Activated CD4-positive, alpha-beta T cell treated with anti-CD3 and anti-CD28 coated beads, Interleukin-2, amount 50 U/mL, for 1 hour (primary cell): ENCODE measurements at places on chromosomes 16 and 17.

DNA sequence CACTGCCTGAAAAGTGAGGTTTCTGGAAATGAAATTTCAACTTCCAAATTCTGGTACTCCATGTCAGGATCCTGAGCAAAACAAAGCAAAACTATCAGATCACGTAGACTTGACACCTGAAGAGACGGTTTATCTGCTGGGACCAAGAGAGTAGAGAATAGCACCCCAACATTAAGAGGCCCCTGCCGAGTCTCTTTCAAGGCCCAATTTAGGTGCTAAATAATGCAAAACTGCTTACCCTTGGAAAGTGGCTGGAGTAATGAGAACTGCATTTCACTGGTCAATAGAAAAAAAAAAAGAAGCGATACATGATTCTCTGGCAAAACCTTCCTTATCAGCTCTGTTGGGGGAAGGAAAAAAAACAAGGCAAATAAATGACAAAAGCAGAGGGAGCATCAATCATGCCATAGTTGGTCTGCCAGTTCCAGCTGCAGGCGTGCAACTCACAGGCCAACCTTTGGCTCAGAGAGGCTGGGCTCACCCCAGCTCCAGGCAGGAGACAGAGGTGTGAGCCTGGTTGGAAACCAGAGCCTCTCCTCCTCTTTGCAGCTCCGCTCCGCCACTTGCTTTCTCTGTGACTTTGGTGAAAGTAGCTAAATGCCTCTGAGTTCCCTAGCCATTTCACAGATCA, 595.2 kb downstream of the TOX3 start:
- no peak for DNase-seq

DNA sequence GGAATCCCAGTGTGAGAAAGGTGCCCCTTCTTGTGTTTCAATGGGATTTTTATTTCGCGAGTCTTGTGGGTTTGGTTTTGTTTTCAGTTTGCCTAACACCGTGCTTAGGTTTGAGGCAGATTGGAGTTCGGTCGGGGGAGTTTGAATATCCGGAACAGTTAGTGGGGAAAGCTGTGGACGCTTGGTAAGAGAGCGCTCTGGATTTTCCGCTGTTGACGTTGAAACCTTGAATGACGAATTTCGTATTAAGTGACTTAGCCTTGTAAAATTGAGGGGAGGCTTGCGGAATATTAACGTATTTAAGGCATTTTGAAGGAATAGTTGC, 567 bp downstream of the UBB start:
- DNase-seq, result no peak

- DNase-seq, result no peak
These were observed 68.5 kb upstream of the MED9 start for GRCh38 chr17:17408236-17408794.

GRCh38 chr17:79543531-79543930, 67.3 kb downstream of the RBFOX3 start:
- DNase-seq, result no peak

GRCh38 chr17:44331249-44331760, 6.7 kb upstream of the SLC25A39 start:
- peak; percentile 66 for DNase-seq

GRCh38 chr17:30969989-30970830, 629 bp upstream of the RNF135 start:
- DNase-seq, result no peak

GRCh38 chr16:74846714-74847113, 72.1 kb upstream of the FA2H start:
- DNase-seq, result no peak

DNA sequence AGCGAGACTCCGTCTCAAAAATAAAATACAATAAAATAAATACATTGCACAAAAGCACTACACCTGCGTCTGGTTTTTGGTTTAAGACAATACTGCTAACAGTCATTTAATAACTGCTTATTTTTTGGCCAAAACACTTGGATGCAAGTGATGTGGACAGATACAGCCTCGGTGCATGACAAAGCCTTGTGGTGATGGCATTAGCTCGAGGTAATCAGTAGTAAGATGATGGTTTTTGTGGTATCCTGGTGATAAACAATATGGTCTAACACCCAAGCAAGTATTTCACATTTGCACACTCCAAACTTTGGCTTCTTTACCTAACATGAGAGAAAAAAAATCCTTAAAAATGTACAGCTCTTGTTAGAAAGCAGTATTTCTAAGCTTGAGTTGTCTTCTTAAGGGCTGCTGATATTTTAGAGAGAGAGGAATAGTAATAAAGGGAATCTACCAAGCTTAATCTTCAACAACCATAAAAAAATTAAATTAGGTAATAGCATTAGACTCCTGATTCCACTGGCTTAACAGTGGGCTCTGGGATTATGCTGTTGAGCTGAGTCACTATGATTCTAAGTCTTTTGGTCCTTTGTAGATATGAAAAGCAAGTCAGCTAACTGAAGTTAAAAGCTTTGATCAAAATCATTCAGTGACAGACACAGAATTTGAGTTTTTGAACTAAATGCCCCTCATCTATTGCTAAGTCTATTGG, 111.1 kb downstream of the VPS53 start:
- DNase-seq, result no peak

GRCh38 chr16:24953721-24954120, 61.4 kb downstream of the ARHGAP17 start:
- DNase-seq, result no peak

DNA sequence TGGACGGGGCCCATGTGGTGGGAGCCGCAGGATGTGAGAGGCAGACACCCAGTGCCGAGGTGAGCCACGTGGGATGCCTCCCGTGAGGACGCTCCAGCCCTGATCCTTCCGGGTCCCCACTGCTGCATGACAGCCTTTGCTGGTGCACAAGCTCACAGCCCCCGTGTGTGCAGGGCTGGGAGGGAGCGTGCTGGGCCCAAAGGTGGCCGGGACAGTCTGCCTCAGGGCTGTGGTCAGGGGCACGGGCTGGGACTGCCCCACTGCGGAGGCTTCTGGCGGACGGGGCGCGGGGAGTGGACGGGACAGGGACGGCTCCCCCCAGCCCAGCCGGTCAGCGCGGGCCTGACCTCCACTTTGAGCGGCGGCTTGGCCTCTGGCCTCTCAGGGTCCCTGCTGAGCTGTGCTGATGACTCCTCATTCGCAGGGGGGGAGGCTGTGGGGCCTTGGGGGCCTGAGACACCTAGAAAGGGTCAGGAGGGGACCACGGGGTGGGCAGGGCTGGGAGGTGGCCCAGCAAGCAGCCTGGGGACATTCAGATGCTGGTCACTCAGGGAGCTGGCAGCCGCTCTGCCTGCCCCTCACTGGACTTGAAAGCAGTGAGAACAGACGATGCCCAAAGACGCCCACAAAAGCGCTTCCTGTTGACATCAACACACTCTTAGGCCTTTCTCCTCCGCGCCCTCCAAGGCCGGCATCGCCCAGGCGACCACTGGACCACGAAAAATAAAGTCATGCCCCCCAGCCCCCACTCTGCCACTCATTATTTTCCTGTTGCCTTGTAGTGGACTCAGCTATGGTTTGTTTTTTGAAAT, 9.3 kb upstream of the METRNL start:
- DNase-seq, result no peak

GRCh38 chr17:63635787-63636186, 13.6 kb downstream of the MAP3K3 start:
- no peak for DNase-seq

DNA sequence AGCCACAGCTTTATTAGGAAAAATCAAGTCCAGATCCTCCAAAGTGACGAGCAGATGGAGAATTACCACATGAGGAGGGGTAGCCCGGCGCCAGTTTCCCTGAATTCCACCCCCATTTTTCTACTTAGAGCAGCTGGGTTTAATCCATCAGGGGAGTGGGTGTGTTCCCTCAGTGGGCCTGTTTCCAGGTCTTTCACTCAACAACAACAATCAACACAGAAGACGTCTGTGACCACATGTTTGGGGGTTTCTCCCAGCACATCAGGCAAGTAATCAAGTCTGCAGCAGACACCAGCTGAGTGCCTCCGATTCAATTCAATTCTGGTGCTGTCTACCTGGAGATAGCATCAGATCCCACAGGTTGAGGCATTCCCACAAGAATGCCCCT, 6.8 kb downstream of the SLC6A2 start:
- DNase-seq, result no peak

DNA sequence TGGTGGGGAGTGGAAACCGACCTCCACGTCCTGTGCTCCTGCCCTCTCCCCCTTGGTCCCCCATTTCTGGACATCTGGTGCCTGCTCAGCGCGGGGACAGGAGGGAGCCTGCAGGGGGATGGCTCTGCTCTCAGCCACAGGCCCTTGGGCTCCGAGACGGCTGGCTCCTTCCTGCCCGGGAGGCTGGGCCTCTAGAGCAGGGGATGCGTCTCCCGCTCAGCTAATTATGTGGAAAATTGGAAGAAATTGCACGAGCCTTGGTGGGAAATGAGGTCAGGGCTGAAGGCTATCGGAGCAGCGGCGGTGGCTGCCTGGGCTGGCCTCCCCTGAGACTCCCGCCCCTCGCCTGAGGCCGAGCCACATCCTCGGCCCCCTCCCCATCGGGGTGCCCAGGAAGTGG, 154.6 kb upstream of the CIBAR2 start:
- DNase-seq, result no peak

DNA sequence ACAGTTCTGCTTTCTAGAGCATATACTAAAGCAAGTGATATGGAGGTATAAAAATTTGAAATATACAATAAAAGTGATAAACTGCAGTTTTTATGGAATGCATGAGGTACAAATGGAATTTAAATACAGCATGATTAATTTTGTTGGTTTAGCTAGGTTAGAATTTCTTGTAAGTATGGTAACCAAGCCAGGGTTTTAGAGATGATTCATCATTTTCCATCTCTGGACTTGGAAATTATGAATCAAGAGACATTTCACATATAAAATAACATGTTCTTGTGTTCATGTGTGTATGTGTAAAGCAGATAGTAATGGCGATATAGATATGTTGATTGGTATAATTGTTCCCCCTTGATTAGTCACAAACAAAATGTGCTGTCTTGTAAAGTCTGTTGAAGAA, 1219.8 kb downstream of the CDH8 start:
- no peak for DNase-seq

- DNase-seq, result no peak
These were observed 105.3 kb downstream of the RAP1GAP2 start for GRCh38 chr17:2901582-2901981.

DNA sequence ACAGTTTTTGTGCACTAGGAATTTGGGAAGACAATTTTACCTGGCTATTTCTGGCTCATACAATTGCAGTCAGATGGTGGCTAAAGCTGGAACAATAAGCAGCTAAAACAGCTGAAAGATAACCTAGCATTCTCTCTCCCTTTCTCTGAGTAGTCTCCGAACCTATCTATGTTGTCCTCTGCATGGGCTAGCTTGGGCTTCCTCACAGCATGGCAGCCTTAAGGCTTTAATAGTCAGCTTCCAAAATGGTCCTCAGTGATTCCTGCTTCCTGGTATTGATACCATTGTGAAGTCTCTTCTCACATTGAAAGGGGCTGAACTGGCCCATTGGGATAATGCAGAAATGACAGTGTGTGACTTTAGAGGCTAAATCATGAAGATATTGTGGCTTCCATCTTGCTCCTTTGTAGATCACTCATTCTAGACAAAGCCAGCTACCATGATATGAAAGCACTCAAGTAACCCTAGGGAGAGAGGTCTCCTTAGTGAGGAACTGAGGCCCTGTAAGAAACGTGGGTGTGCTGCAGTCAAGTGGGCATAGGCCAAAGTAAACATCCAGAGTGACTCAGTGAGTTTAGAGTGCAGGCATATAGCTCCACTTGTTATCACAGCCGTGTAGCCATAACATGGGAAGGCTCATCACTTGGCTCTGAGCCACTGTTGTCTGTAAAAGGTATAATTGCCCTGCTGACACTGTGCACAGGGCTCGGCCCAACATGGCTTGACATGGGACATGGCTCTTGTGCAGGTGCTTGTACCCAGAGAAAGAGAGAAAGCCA, 5.5 kb upstream of the VKORC1 start:
- DNase-seq, result no peak

DNA sequence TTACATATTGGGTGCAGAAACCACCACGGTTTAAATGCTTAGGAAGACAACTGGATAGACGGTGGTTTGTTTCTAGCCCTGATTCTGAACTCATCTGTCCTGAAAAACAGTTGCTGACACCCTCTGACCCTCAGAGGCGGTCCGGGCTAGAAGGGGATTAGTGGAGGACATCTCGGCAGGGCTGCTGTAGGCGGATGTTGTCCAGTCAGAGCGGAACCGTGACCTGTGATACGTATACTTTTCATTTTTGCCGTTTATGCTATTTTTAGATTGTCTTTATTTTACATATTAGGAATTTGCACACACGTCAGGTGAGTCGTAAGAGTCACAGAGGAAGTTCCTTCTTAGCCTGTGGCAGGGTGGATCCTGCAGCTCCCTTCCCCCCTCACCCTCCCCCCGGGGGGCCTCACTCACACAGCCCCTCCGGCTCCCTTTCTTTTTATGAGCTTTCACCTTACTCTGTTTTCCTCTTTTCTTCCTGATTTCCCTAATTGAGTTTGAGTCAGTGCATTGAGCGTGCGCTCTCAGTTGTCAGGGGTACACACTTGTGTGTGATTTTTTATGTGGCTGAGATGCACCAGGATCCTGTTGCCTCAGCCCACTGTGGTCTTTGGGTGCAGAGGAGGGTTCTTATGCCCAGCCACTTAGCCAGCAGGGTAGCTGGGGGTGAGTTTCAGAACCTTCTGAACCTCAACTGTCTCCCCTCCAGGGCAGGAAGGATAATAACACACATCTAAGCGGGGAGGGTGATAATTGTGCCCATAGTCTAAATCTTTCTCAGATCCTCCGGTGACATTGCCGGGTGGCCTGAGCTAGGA, 211.1 kb upstream of the CHMP6 start:
- DNase-seq, result no peak
